ENCODE measurements at places on chromosomes 1 and 21.
A peak's percentile ranks its signal among the peaks of the same experiment; 100 is the strongest.

GRCh38 chr1:26788836-26789611 is 1.3 kb downstream of the PIGV start:
- DNase-seq: peak; percentile 83

DNA sequence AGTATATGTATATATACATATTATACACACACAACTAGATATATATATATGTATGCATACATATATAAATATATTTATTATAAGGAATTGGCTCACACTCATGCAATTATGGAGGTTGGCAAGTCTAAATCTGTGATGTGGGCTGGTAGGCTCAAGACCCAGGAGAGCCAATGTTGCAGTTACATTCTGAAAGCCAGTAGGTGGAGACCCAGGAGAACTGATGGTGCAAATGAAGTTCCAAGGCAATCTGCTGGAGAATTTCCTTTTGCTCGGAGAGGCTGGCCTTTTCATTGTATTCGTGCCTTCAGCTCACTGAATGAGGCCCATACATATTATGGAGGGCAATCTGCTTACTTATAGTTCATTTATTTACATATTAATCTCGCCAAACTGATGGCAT is 9.4 kb downstream of the IVL start:
- DNase-seq: peak; percentile 34

- DNase-seq: peak; percentile 76
Observed at GRCh38 chr1:204647114-204647804, 38.3 kb downstream of the LRRN2 start.

DNA sequence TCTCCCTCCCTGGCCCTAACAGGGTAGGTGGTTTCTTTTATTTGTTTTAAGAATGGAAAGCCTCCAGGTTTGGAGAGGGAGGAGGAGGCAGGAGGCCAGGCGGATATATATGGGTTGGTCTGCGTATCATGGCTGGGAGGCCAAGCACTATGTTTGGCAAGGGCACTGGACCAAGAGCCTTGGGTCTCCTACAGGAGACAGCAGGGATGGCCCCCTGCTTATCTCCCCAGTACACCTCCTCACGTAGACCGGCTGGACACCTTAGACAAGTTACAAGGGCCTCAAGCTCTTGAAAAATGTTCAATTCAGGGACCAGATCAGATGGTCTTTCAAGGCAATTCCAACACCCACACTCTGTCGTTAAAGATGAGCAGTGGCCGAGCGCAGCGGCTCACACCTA is 10.9 kb downstream of the SLC41A1 start:
- DNase-seq: no peak

DNA sequence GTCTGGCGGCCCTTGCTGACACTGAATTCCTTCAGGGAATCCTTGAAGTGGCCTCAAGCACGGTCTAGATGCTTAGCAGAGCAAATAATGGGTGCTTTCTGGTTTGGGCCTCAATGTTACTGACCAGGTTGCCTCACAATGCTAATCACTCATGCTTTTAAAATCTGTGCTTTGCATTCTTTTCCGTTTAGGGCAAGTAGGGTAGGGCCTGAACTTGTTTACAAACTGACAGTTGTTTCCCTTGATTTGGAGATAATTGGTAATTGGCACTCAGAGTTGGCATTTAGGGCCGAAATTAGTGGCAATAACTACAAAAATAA is 1.4 kb downstream of the VPS13D start:
- no peak for DNase-seq

- DNase-seq: peak; percentile 31
Observed at GRCh38 chr1:53381790-53382401, 54.0 kb upstream of the LRP8 start.

- no peak for DNase-seq
Observed at GRCh38 chr1:12405325-12406210, 175.7 kb downstream of the VPS13D start.

DNA sequence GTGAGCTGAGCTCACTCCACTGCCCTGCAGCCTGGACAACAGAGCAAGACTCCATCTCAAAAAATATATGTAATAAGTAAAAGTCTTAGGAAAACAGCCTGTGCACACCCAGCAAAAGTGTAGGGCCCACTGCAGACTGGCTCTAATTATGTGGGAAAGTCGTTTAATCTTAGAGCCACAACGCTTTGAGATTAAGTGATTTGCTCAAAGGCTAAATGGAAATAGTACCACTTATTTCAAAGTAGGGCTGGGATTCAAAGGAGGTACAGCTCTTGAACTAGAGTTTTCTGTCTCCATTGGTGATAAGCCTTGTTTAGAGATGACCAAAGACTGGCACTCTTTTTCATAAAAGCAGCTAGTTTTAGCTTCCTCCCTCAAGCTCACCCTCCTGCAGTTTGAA is 2.2 kb downstream of the TACSTD2 start:
- DNase-seq: no peak

DNA sequence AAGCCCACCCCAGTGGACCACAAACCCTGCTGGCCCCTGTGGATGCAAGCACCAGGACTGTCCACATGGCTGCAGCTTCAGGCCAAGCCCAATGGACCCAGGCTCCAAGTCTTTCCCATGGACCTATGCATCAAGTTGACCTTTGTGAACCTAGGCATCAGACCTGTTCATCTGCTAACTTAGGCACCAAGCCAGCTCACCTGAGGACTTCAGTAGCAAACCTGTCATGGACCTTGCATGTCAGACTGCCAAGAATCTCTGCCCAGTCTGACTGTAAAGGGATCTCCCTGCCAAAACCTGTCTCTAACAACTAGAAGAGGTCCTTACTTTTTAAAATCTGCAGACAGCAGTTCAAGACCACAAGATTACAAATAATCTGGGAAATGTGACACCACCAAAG is 37.8 kb downstream of the FMO3 start:
- DNase-seq: no peak

DNA sequence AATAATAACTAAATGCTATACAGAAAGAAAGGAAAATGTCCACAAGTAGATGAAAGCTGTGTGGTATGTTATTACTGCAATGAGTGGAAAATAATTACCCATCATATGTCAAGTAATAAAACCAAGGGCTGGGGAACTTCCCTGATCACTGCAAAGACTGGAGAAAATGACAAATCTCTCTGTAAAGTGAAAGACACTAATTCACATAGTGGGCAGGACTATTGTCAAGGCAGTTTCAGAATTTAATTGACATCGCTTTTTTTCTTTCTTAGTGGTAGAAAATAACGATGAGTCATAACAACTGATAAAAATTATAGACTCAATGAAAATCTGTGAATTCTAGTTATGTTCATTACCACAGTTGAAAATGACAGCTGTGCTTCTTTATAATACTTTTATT is 153.7 kb upstream of the ST6GALNAC5 start:
- no peak for DNase-seq

- DNase-seq: peak; percentile 52
Observed at GRCh38 chr1:235883261-235883927, 16.7 kb upstream of the LYST start.

DNA sequence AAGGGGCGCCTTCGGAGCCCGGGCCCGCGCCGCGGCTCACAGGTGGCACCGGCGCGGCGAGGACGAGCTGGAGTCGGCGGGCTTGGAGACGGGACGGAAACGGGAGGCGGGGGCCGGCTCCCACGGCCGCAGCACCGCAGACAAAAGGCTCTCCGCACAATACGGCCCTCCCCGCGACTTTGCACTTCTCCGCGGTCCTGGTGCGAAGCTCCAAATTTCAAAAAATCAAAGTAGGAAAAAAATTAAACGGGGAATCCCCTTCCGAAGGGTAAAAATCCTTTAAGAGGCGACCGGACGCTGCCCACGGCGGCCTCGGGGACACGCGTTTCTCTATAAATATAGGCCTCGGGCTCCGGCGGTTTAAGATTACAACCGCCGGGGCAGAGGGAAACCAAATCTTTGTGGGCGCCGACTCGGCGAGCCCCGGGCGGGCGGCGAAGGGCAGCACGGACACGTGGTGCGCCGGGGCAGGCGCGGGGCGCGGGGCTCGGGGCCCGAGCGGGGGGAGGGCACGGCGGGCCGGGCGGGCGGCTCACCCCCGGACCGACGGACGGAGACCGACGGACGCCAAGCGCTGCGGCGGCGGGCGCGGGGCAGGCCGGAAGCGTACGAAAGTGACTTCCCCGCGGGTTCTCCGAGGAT is 453 bp downstream of the PABPC4 start:
- DNase-seq: no peak

GRCh38 chr1:156751451-156751756 is at the start of gene HDGF:
HDGF (minus strand) TSS chr1:156751675; CDS start chr1:156751429, 246 bp downstream.
- DNase-seq: no peak

DNA sequence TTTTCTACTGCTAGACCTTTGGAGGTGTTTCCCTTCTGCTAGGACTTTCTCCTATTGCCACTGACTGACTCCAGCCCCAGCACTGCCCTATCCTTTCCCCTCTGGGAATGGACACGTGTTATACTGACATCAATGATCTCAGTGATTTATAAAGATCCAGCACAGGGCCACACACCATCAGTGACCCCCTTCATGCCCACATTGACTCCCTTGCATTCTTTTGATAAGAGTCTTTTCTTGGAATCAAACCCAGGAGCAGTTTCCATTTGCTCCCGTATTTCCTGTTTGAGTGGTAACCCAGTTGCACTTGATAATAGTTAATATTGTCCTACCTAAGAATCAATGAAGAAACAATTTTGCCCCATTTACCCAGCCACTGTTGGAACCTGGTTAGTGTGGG is 501.0 kb upstream of the USP24 start:
- no peak for DNase-seq

DNA sequence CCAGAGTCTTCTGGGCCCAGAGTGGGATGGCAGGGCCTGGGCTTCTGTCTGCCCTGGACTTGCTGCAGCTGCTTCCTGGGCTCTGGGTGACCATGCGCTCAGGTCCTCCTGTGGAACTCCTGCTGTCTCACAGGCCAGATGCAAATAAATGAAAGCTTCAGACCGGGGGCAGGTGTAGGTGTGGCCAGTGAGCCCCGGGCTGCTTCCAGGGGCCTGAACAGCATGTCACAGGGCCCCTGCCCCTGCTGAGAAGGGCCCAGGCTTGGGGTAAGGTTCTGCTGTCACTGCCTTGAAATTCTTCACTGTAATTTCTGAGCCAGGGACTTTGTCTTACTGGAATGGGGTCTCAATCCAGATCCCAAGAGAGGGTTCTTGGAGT is 2.5 kb upstream of the PKNOX1 start:
- DNase-seq: no peak

- no peak for DNase-seq
Observed at GRCh38 chr1:8631163-8631562, 186.3 kb downstream of the RERE start.

DNA sequence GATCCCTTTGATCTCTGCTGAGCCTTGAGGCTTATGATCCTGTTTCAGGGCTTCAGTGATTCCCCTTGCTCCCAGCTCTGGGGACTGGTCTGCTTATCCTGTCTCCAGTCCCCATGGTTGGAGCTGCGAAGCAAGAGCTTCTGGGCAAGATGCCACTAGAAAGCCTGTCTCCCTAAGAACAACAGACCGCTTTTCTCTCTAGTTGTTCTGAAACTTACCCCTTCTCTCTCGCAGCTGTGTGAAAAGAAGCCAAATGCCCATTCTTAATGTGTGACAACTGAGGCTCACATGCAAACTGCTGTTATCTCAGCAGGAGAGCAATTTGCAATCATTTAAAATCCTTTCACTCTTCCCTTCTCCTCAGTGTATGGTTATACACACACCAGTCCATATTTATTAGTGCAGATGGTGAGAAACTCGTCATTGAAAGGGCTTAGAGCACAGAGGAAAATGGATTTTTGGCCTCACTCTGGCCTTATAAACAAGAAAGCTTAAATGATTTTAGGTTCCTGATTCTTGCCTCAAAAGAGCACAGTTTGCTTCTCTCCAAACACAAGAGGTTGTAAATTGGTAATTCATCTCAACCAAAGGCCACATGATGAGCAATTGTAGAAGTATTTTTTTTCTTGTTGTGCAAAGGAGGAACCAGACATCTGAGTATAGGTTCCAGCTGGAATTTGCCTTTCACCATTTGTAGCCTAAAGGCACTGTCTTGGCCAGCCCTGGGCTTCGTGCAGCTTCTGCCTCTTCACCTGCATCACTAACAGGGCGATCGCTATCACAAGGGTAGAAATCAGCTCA is 179.2 kb upstream of the LMO4 start:
- no peak for DNase-seq

DNA sequence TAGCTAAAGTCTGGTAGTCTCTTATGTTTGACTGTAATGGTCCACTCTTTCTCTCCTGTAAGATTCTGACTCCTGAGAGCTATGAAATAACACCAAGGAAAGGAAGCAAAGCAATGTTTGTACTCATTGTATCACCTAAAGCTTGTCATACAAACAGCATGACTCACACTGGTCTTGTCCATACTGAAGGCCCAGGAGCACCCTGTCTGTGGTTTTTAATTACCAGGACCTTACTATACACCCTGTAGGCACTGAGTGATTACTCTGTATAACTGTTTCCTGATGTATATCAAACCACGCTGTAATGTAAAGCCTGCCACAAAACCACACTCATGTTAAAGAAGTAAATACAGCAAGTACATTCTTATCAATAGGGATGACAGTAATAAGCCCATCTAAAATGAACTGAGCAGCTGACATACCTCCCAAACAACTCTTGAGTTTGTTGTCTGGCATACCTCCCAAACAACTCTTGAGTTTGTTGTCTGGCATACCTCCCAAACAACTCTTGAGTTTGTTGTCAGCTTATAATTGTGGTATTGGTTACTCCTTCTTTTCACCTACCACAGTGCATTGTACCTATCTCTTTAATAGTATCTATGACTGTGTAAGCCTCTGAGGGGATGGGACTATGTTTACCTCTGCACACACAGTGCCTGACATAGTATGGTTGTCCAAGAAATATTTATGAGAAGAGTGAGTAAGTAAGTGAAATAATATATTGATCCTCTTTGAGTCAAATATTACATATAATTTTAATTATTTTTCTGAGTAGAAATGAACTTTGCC is 11.6 kb upstream of the TNFSF18 start:
- peak; percentile 93 for DNase-seq
